Kidney tubule cell (primary cell): ENCODE measurements at places on chromosomes 6 and 20.

GRCh38 chr6:45630801-45631200 is 253.1 kb upstream of the SUPT3H start:
- no peak for DNase-seq

DNA sequence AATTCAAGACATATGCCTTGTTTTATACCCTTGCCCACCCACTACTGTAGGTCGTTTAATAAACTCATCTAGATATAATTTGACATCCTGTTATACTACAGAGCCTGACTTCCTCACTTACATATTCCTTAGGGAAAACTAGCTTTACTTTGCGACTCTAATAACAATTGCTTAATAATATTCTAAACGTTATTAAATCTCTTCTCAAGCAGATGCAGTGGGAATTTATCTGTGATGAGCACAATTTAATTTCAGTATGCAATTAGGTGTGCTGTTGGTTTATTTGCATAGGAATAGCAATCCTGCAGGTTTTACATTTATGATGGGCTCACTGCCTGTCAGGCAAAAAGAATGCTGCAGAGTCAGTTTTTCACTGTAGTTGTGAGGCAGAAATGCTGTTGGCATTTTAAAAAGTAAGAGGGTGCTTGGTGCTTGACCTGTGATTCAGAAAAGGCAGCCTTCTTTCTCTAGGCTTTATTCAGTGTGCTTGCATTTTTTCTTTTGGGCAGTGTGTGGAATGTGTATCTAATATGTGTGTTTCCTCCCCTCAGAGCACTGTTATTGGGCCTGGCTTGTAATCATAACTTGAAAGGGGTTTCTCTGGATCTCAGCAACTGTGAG is 152.3 kb upstream of the SCGN start:
- DNase-seq, result peak; percentile 52

DNA sequence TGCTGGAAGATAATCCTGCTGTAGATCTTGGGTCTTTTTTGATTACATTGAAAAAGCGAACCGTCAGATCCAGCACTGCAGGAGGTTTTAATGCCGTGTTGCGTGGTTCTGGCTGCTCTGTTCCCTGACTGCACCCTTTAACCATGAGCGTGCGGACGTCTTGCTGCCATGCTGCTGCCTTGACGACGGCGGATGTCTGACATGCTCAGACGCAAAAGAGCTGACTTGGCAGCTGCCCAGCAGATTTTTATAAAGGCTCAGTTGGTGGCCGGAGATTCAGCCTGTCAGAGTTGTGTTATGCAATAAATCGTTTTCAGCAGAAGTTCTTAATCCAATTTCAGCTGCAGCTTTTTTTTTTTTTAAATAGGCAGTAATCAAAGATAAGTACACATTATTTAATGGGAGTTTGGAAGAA is 119.4 kb downstream of the JARID2 start:
- DNase-seq, result peak; percentile 83

DNA sequence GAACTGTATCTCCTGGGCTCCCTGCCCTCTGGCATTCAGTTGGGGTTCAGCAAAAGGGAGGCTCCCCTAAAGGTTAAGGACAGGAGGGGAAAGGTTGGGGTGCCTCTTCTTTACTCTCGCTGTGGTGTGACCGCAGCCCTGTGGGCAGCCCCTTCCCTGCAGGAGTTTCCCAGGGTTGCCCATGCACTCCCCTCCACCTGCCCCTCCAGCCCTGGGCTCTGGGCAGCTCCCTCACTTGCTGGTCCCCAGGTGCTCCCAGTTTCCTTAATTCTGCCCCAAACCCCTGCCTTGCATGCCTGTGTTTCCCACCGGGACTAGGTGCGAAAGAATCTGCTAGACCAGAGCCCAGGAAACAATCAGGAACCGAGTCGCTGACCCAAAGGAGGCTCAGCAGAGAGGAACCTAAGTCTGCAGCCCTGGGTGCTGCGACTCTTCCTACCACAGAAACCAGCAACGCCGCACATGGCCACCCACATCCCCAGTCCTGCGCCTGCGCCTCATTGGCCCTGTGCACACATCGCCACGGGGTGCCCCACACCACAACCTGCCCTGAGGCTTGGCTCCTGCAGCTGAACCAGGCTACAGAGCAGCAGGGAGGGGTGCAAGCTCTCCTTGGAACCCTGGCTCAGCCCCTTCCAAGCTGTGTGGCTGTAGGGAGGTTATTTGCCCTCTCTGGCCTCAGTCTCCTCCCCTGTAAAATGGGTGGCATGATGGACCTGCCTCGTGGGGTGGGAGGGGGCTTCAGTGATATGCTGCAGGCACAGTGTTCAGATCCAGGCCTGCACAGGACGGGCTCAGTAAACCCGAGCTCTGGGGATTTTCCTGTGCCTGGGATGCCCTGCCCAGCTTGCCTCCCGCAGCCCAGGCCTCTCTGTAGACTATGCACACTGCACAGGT is 487.6 kb downstream of the PREX1 start:
- no peak for DNase-seq

DNA sequence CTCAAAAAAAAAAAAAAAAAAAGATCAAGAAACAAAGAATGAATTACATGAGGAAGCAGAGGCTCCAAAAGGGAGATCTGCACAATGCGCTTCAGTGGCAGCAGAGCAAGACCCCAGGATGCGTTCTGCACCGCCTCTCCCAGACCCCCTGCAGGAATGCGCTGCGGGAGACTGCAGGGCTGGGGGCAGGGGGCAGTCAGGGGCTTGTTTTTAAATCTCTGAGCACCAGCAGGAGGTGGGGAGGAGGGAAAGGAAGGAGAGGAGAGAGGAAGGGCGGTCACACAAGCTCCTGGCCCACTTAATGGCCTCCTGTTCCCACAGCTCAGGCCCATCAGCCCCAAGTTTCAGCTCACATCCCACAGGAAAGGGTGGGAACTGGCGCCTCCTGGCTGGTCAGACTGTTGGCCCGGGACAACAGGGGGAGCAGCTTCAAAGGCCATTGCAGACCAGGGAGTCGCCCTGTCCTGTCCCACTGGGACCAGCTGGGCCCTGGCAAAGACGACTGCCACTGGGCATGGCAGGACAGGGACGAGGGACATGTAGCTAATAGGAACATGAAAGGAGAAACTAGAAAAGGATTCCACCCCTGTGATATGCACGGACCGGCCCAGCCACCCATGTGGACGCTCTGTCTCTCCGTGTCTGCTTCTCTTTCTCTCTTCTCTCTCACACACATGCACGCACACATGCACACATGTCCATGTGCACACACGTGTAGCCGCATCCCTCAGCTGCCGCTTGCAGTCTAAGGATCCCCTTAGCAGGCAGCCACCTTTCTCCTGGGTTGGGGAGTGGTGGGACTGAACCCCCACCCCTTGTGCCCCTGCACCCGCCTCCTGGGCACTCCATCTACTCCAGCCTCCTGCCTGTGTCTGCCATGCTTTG is 34.7 kb downstream of the TFEB start:
- no peak for DNase-seq

DNA sequence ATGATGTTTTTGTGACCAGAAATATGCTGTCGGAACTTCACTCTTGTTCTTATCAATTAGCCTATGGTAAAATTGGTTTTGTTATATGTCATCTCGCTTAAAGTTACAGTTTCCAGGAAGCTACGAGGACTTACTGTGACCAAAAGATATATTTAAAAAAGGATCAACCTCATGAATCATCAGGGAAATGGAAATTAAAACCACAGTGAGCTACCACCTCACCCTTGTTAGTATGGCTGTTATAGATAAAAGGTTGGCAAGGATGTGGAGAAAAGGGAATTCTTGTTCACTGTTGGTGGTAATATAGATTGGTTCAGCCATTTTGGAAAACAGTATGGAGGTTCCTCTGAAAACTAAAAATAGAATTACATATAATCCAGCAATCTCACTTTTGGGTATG is 14.3 kb upstream of the INSM1 start:
- DNase-seq, result no peak

DNA sequence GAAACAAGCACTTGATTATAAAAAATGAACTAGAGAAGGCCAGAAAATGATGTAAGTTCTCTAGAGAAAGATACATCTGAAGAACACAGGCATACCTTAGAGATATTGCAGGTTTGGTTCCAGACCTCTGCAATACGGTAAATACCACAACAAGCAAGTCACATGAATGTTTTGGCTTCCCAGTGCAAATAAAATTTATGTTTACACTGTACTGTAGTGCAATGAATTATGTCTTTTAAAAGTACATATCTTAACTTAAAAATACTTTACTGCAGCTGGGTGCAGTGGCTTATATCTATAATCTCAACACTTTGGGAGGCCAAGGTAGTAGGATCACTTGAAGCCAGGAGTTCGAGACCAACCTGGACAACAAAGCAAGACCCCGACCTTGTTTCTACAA is 10.9 kb upstream of the KIAA1586 start:
- DNase-seq, result no peak
